ENCODE measurements at places on chromosomes 5 and 9.

DNA sequence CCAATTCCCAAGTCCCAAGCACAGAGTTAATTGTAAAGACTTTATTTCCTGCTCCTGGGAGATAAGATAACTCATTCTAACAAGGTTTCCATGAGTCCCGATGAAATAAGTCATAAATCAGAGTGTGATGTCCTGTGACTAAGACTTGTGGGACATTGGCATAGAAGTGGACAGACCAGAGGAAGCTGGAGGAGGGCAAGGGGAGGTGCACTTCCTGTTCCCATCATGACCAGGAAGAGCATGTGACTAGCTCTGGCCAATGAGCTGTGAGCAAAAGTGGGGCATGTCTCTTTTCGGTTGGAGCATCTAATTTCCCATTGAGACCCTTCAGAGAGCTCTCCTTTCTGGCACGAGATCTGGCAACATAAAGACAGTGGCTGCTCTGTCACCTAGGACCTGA is 100.4 kb downstream of the ZNF354C start:
- H3K4me3 ChIP-seq = no peak overlapping the region
- no peak overlapping the region for H3K27ac ChIP-seq
- no peaks in the 10 kb centered on the region for H3K4me1 ChIP-seq
- H3K36me3 ChIP-seq = no peaks in the 10 kb centered on the region

DNA sequence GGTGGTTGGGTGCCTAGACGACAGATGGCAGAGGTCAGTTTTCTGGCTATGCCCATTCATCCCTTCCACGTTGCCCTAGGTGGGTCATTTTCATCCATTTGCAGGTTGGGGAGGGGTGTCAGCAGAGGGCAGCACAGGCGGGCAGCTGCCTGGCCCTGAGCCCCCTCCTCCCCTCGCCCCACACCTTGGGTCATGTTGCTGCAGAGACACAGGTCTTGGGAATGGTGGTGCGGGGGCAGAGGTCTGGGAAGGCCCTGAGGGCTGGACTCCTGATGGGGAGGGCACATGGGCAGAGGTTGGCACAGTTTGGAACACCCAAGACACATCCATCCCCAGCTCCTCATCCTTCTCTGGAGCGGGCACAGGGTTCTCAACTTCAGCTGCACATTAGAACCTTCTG is 103.2 kb upstream of the LMX1B start:
- H3K36me3 ChIP-seq = no peaks in the 10 kb centered on the region
- no peak for DNase-seq
- no peak overlapping the region for H3K4me3 ChIP-seq
- no peaks in the 10 kb centered on the region for H3K4me1 ChIP-seq
- H3K27ac ChIP-seq = no peak overlapping the region

GRCh38 chr5:174448662-174449061 is 275.7 kb upstream of the MSX2 start:
- no peaks in the 10 kb centered on the region for H3K27me3 ChIP-seq
- DNase-seq = no peak
- H3K27ac ChIP-seq = no peak overlapping the region
- H3K36me3 ChIP-seq = no peaks in the 10 kb centered on the region
- no peaks in the 10 kb centered on the region for H3K4me1 ChIP-seq
- no peak overlapping the region for H3K4me3 ChIP-seq

DNA sequence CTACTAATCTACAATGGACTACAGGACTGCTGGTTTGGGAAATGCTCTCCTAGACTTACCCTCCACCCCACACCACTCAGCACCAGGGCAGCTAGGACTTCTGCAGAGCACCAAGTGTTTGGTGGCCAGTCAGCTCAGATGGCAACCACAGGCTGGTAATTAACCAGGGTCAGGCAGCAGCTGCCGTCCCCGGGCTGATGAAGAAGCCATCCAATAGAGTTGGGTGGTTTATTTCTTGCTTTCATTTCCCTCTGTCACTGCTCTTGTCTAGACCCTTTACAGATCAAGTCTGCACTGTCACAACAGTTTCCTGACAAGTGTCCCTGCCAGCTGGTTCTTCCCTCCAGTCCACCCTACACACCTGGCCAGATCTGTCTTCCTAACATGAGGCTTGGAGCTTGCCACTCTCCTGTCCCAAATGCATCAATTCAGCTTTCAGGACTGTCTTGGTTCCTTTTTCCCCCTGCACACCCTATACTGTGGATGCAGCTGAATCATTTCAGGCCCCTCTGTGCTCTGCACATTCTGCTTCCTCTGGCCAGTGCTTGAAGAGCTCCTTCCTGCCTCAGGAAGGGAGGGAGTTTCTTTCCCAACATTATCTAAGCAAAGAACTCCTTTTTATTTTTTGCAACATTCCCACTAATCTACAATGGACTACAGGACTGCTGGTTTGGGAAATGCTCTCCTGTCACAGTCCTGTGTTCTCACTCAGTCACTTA is 30.2 kb upstream of the HSPA9 start:
- H3K36me3 ChIP-seq = no peaks in the 10 kb centered on the region
- H3K27me3 ChIP-seq = no peaks in the 10 kb centered on the region
- no peak for DNase-seq
- H3K4me3 ChIP-seq = no peak overlapping the region
- peaks cover 10% of the 10 kb centered on the region for H3K4me1 ChIP-seq
- H3K27ac ChIP-seq = no peak overlapping the region

Measured in ovary (tissue), 10 donors.